Ovary (tissue), 10 donors: ENCODE measurements at places on chromosomes 13 and 19. TPM values are rescaled to one million over a fixed set of nuclear protein-coding genes. Genes with fewer than 3 reads are reported as not detected.

Gene WDR87
- total RNA-seq: not detected

Gene RFXAP
- total RNA-seq: 7.2 TPM

Gene SYCN
- not detected for total RNA-seq

Gene OR4F17
- not detected for total RNA-seq

Gene CYP2S1
- 0.52 TPM for total RNA-seq

Gene C19orf67
- total RNA-seq: not detected

Gene CLEC11A
- total RNA-seq: 18.7 TPM

Gene KLHL26
- total RNA-seq: 10.6 TPM

Gene PINLYP
- 22.3 TPM for total RNA-seq

Gene GPC5
- 1.5 TPM for total RNA-seq

Gene SAMD1
- 68.3 TPM for total RNA-seq

Gene GIPC3
- 0.30 TPM for total RNA-seq

Gene GRK1
- not detected for total RNA-seq

Gene ZNF763
- 9.6 TPM for total RNA-seq

Gene KCNN1
- 0.33 TPM for total RNA-seq

Gene FGF14
- 0.60 TPM for total RNA-seq

Gene IGFL1
- total RNA-seq: not detected
